ENCODE measurements at places on chromosomes 7 and 10.

- no peak for DNase-seq
Observed at GRCh38 chr10:33808475-33808874, 474.0 kb upstream of the NRP1 start.

DNA sequence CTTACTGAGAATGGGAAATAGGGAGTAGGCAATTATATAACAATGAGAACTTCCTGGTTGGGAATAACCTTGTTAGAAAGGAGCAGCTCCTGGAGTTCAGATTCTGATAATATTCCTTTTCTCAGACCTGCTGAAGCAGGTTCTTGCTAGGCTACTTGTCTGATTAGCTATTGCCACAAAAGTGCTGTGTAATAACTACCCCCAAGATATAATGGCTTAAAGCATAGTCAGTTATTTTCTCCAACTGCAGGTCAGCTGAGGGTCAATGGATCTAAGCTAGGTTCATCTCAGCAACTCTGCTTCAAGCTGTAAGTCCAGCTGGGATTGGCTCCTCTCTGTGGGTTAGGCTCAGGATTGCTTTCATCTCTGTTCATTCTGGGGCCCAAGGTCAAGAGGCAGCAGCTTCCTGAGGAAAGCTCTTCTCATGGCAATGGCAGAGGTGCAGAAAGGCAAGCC is 9.4 kb upstream of the CNOT4 start:
- DNase-seq = no peak

- DNase-seq = no peak
Observed at GRCh38 chr7:145151676-145152075, 315.8 kb upstream of the TPK1 start.

DNA sequence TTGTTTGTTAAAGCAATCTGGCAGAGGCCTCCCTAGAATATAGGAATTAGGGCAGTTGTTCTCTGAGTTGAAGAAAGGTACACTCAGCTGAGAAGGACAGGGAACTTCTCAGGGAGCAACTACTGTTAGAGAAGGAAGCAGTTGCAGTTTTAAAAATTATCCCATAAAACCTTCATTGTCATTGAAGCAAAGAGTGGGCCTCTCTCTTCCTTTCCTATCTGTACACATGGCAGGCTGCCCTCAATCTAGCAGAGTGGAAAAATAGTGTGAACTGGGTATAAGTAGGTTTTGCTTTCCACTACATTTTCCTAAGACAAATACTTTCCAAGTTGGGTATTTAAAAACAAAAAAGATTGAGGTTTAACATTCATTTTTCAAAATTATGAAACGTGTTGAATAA is 236.7 kb upstream of the KLF14 start:
- no peak for DNase-seq

- peak; percentile 41 for DNase-seq
Observed at GRCh38 chr7:73941836-73942551, 81.0 kb downstream of the TMEM270 start.

DNA sequence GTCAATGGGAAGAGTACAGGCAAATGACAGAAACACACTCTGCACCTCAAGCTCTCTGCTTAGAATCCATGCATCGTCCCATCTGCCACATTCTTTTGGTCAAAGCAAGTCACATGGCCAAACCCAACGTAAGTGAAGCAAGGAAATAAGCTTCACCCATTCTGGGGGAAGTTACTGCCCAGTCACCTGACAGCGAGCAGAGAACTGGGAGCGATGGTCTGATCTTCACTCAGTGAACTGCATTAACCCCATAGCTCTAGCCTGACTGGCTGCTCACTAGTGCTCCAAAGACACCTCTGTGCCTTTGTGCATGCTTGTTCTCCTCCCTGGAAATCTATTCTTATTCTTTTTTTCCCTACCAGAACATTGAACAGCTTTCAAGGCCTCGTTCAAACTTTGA is 89.9 kb downstream of the APBB1IP start:
- DNase-seq = no peak

DNA sequence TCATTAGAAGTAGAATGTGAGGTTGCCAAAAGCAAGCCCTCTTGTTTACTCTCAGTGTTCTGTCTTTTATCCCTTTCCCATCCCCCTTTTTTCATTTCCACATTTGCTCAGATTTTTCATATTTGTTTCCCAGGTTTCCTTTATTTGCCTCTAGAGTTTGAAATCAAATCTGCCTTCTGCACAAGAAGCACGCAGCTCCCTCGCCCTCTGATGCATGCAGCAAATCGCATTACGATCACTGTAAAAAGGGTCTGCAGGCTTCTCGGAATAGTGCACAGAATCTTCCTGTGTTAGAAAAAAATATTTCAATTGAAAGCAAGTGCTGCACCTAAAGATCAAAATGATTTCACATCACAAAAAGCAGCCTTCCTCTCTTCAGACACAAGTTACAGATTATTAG is 129.0 kb downstream of the GPAM start:
- DNase-seq = no peak

GRCh38 chr7:98908585-98908984 is 30.3 kb downstream of the TRRAP start:
- no peak for DNase-seq

GRCh38 chr7:146129296-146129695 is 12.7 kb downstream of the CNTNAP2 start:
- no peak for DNase-seq

GRCh38 chr7:143518521-143518920 is 40.8 kb downstream of the TAS2R41 start:
- no peak for DNase-seq

GRCh38 chr10:116836083-116836482 is 13.2 kb upstream of the ENO4 start:
- DNase-seq = no peak

DNA sequence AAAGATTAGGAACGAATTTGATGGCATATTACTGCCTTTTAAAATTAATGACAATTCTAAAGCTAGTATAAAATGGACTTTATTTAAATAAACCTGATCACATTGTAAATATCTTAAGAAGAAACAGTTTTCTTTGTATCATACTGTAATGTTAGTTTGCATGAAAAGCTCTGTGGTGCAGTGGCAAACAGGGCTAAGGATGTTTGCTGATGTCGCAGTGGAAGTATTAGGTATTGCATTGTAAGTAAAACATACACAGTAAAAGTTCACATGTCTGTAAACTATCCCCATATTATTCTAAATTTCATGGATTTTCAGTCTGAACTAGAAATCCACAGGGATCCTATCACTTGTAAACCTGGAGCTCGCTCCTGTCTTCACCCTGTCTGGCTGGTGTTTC is 252.6 kb upstream of the ZNF32 start:
- DNase-seq = no peak

DNA sequence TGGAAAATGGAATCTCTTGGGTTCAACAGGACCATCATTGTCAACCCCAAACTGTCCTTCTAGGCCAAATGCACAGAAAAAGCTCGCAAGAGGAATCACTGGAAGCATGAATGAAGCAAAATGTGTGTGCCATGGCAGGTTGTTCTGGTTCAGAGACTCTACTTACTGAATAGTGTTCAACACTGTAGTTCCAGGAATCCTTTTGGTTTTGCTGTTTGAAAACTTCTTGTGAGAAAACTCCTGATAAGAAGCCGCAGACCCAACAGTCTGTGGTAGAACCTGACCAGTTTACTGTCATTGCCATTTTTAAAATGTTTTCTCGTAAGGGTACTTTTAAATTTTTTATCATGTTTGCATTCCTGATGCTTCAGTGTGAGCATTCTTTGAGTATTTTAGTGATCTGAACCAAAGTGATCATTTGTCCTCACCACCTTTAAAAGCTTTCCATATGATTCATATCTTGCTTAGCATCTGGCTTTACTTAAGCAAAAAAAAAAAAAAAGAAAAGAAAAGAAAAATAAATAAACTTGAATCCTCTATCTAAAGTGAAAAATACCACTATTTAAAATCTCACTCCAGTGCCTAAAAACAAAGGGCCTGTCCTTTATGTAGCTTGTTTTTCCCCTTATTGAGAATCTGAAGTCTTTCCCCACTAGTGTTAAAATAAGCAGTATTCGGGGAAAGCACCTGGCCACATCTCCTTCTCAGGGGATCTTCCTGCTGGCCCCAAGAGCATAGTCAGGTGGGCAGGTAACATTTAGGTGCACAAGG is 92.4 kb downstream of the WNT2 start:
- no peak for DNase-seq

GRCh38 chr10:131553581-131553980 is 242.1 kb upstream of the TCERG1L start:
- DNase-seq = no peak

GRCh38 chr7:82080254-82080927 is 310.5 kb upstream of the HGF start:
- DNase-seq = no peak

DNA sequence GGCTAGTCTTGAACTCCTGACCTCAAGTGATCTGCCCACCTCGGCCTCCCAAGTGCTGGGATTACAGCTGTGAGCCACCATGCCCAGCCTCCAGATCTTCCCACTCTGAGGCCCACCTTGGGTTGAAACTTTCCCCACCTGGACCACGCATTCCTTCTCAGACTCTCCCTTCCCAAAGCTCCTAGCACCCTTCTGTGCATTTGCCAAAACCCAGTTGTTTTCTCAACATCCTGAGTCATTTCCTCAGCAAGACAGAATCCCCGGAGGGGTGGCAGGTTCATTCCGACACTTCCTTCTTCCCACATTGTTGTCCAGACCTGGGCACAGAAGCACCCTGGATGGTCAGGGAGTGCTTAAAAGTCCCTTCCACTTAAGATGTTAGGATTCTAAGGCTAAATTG is 28.9 kb downstream of the BAG3 start:
- DNase-seq = peak; percentile 78

DNA sequence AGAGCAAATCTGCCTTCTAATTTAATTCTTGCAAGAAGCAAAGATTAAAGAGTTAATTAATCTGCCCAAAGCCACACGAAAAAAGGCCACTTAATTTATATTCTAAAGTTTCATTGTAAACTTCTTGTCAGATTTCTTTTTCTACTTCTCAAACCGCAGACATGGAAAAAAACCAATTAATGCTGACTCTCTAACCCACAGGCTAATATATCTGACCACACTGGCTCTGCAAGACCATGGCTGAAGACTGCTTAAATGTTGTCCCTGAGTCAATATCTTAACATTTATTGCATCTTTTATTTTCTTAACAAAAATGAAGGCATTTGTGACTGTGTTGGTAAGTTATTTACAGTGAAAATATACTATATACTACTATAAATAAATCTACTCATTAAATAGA is 234.0 kb upstream of the SP8 start:
- DNase-seq = no peak

Measured in H54 (cell line).